ENCODE measurements at places on chromosomes 7 and 10.

DNA sequence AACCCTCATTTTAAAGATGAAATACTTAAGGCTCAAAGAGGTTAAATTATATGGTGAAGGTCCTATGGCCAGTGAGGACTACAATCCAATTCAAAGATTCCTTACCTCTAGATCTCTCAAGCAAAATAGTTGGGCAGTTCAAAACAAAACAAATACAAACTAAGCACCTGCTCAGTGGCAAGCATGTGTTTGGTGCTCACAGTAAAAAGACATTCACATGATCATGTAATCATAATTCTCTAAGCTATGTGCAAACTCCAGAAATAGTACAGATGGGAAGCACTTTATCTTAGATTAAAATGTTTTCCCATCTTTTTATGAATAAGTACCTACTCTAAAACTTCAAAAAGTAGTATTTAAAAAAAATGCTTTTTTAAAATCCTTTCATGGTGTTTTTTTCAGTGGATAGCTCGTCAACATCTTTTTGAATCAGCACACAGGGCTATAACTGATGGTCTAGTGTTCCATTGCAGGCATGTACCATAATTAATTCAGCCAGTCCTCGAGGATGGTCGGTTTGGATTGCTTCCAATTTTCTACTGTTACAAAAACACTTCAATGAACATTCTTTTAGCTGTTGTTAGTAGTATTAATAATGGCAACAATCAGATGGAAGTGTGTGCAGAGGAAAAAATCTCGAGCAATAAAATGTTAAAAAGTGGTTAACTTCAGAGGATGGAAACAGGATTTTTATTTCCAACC lies 58.4 kb downstream of the CHCHD3 start:
- DNase-seq = no peak

DNA sequence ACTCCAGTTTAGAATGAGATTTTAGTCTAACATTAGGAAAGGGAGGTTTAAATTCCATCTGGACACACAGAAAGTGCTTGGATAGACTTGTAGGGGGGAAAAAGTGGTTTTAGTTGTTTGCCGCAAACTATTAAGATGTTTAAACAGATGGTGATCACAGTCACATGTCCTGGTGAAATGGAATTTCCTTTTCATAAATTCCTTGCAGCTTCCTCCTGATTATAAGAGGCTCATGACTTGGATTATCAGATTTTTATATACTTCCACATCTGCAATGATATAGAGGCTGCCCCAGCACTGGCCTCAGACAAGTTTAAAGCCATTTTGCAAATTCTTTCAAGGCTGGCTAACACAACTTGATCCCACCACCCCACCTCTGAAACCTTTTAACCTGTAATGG lies 106.4 kb upstream of the ARMC3 start:
- no peak for DNase-seq

- no peak for DNase-seq
Measured at GRCh38 chr7:100538348-100538653, 702 bp upstream of the AGFG2 start.

- DNase-seq = no peak
Measured at GRCh38 chr10:129764901-129765663, 199.0 kb downstream of the EBF3 start.

DNA sequence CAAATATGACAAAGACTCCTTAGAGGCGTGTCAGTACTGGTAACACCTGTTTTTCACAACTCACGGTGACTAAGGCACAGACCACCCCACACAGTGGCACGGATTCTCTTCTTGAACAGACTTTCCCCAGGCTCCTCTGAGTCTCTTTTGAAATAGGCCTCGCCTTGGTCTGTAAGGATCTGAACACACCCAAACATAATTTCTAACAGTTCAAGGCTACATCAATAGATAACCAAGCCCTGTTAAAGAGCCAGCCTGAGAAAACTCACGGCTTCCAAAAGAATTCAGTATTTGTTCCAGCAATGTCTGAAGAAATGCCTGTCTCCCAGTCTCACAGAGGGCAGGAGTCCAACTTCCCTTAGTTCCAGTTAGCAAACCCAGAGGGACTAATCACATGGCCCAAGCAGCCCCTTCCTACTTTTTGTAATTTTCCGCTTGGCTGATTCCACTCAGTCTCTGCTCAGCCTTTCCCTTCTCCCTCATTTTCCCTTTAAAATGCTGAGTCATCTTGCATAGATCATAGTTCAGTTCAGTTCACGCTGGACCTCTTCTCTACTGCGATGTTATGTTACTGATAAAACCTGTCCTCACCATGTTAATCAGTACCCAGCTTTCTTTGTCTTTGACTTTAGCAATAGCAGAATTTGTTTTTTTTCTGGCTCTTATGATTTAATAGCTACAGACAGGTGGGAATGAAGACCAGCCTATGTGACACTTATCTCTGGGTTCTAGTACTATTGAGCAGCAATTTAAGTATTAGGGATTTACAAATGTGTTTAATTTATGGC lies 22.6 kb upstream of the AKR1C3 start:
- DNase-seq = peak; percentile 28

- no peak for DNase-seq
Measured at GRCh38 chr10:43336641-43337318, 34.7 kb upstream of the FXYD4 start.

- no peak for DNase-seq
Measured at GRCh38 chr7:90618876-90619275, 22.8 kb downstream of the CDK14 start.

DNA sequence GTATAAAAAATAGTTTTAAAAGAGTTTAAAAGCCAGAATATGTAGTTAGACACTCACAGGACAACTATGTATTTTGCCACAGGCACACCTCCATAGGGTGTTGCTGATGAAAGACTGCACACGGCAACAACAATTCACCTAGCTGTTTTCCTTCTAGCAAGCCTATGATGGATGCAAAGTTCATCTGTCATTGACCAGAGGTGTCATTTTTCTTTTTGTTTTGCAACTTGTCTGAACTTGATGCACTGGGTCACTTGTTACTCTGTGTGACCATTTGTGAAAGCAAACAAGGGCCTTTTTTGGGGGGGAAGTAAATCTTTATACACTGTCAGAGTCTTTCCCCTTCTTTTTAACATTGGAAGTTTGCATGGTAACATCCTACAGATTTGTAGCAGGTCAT lies 258.0 kb upstream of the SEMA3A start:
- no peak for DNase-seq

DNA sequence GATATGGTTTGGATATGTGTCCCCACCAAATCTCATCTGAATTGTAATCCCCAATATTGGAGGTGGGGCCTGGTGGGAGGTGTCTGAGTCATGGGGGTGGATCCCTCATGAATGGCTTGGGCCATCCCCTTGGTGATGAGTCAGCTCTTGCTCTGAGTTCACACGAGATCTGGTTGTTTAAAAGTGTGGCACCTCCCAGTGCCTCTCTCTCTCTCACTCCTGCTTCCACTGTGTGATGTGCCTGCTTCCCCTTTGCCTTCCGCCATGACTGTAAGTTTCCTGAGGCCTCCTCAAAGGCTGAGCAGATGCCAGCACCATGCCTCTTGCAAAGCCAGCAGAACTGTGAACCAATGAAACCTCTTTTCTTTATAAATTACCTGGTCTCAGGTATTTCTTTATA lies 4.8 kb upstream of the GCK start:
- no peak for DNase-seq

GRCh38 chr10:80856186-80856585 lies 318.5 kb downstream of the SH2D4B start:
- no peak for DNase-seq

- DNase-seq = no peak
Measured at GRCh38 chr7:20651960-20652544, 36.6 kb downstream of the ABCB5 start.

DNA sequence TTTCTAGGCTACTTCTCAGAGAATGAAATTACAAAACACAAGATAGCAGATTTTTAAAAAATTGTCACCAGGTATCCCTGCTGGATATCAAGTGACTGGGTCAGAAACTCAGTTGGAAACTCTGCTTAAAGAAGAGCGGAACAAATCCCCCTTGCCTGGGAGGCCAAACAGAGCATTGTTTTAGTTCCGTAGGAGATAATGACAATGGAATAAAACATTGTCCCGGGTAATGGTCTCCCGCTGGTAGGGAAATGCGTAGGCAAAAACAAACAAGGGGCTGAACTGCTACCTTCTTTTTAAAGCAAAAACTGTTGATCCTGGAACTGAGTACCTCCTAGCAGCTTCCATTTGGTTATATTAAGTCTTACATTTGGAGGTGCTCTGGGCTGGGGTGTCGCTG lies 21.3 kb upstream of the VAX1 start:
- DNase-seq = no peak

DNA sequence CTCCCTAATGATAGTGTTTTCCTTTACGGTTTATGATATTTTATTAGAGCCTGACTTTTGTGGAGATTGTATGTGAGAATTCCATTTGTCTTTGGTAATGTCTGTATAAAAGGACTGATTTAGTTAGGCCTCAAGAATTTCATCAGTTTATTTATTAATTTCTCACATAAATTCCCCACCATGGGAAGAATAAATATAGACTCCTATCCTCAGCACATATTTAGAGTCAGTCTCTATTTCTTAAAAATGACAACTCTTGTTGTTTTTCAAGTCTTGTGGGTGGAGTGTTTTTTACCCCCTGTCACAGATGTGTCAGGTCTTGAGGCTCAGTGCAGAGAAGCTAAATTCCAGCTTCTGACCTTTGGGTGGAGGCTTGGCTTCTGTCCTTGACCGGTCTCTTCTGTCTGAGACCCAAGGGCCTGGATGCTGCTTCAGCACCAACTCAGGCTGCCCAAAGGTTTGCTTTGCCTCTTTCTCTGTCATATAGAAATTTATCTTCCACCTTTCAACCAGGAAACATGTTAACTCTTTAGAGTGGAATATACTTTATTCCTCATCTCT lies 117.3 kb upstream of the INHBA start:
- DNase-seq = no peak

- no peak for DNase-seq
Measured at GRCh38 chr7:94333810-94334209, 60.9 kb upstream of the COL1A2 start.

DNA sequence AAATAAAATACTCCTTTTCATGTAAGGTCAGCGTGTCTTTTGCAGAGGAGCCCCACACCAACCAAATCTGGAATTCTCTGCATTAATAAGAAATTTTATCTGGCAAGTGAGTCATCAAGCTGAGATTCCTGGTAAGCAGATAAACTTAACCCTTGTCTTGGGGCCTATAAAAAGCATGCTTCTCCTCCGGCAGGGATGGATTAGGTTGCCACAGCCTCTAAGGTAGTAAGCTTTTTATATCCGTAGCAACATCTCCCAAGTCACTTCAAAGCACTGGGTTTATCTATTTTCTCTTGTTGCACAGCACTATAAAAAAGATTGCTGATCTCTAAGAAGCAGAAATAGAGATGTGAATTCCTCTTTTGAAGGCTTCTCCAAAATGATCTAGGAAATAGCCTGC lies 202.8 kb upstream of the NOBOX start:
- DNase-seq = no peak

- no peak for DNase-seq
Measured at GRCh38 chr7:133858311-133858710, 268.8 kb upstream of the LRGUK start.

DNA sequence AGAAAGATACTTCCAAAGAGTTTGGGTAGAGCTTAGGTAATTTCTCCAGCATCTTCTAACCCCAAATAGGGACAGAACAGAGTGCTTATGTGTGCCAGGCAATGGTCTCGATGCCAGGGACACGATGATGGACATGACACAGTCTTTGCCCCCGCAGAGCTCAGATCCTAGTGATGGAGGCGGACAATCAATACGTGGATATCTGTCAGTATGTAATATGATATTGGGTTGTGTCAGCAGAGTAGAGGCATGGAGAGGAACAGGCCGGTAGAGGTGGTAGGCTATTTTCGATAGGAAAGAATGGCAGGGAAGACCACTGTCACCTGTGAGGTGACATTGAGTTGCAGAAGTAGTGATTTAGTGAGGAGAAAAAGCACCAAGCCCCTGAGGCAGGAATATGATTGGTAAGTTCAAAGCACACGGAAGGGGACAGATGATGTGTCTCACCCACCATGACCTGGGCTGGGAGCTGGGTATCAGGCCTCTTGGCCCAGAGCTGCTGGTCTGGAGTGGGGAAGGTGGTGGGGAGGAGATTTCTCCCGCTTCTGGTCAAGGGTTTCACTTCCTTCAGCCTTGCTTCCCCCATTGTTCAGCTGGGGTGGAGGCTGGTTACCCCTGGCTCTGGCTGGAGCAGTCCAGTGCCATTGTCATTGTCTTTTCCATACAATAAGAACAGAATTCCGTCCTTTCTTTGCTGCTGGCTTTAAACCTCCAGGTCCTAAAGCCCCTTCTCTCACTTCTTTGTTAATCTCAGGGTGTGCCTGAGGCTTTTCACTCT lies 36.0 kb upstream of the SRGN start:
- DNase-seq = no peak

GRCh38 chr10:121352231-121352855 lies 245.9 kb downstream of the FGFR2 start:
- DNase-seq = no peak

DNA sequence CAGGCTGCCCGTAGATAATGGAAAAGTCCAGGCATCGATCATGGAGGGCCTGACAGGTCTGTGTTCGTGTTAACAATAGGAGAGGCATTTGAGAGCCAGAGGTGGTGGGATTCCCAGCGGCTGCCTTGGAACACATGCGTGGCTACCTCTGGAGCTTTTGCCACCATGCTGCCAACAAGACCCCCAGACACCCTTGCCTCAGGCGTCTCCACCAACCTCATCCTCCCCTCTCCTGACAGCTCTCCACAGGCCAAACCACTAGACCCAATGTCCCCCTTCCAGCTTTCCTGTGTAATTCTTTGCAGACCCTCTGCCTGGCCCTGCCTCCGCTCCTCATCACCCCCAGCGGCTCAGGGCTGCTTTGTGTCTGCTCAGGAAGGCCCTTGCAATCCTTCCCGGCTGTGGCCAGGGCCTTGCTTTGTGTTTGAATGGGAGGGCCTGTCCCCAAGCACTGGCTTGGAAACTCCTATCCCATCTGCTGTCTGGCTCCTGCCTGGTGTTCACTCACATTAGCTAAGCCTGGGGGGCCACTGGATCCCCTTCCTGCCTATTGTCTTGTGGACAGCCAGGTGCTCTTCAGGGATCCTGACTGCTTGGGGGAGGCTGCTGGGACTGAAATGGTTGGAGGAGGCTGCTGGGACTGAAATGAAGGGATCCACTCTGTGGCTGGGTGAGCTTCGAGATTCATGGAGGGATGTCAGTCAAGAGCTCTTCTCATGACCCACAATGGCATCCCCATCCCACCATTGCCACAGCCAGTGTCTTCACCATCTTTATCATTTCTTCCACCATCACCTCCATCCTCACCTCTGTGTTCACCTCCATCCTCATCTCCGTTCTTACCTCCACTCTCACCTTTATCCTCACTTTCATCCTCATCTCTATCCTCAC lies 60.8 kb upstream of the ELN start:
- DNase-seq = no peak

DNA sequence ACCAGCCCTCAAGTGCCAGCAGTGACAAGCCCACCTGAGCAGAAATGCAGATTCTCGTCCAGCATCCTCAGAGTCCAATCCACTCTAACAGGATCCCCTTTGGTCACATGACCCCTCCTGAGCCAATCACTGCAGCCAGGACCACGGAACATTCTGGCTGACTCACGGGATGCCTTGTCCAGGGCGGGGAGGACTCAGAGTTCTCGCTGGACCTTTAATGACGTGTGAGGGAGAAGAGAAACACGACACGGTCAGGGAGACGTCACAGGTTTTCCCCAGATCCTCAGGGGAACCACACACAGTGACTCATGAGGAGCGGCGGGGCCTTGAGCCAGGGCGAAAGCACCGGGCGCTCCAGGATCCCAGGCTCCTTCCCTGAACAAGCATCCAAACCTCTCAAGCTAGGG lies 155.7 kb downstream of the PTPRN2 start:
- DNase-seq = peak; percentile 51

GRCh38 chr7:14507617-14508016 lies 394.9 kb downstream of the DGKB start:
- peak; percentile 2 for DNase-seq
